Stimulated activated naive CD4-positive, alpha-beta T cell treated with Interleukin-2 at 50 U/mL for 16 hours (primary cell): ENCODE measurements at places on chromosomes 13 and 19.
A peak's percentile ranks its signal among the peaks of the same experiment; 100 is the strongest.

- peak; percentile 17 for DNase-seq
Observed at GRCh38 chr19:41563854-41564514, 12.0 kb upstream of the CEACAM21 start.

GRCh38 chr13:34159946-34160345 is 342.0 kb downstream of the RFC3 start:
- DNase-seq, result no peak

DNA sequence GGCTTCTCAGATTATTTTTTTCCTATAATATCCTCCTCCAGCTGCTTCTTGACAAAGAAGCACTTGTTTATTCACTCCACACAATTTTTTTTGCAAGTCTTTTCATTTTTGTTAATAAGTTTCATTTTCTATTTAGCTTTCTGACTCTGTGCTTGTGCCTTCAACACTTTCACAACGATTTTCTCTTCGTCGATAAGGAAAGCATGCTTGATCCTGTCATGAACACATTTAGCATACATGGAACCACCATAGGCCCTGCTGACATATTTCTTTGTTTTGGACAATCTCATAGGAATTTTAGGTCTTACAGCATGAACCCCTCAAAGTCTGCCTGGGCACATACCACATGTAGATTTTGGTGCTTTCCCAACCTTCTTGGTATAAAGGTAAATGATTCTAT is 346.0 kb downstream of the KCNRG start:
- DNase-seq, result no peak

DNA sequence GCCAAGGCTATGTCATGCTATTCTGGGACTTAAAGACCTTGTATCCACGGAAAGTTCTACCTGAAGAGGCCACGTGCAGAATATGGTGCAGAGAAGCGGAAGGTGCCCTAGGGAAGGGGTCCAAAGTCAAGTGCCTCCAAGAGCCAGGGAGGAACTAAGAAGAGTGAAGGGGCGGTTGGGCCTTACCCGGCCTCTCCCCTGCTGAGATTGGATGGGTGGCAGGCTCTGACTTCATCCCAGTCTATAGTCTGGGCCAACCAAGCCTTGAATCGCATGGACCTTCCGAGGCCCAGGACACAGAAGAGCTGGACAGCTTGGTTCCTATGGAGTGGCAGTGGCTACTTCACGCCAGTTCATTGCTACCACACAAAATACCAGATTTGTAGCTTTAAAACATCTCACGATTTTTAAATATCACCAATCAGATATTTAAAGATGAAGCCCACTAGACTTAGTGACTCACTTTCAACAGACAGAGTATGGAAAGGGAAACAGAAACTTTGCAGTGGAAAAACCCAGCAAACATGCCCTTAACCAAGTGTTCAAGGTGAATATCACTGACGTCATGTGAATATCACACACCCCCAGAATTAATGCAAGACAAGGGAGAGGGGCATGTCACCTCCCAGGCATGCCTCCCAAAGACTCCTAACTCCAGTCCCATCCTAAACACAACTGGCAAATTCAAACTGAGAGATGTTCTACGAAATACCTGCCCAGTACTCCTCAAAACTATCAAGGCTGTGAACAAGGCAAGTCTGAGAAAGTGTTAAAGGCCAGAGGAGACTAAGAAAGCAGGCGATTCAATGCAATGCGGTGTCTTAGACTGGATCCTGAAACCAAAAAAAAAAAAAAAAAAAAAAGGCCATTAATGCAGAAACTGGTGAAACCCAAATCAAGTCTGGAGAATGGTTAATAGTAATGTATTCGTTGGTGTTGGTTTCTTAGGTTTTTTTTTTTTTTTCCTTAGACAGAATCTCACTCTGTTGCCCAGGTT is 10.2 kb downstream of the C19orf12 start:
- DNase-seq, result no peak

GRCh38 chr19:16736709-16737108 is 17.1 kb downstream of the NWD1 start:
- DNase-seq, result no peak

GRCh38 chr19:43351998-43352746 is 1.3 kb upstream of the CD177 start:
- no peak for DNase-seq

DNA sequence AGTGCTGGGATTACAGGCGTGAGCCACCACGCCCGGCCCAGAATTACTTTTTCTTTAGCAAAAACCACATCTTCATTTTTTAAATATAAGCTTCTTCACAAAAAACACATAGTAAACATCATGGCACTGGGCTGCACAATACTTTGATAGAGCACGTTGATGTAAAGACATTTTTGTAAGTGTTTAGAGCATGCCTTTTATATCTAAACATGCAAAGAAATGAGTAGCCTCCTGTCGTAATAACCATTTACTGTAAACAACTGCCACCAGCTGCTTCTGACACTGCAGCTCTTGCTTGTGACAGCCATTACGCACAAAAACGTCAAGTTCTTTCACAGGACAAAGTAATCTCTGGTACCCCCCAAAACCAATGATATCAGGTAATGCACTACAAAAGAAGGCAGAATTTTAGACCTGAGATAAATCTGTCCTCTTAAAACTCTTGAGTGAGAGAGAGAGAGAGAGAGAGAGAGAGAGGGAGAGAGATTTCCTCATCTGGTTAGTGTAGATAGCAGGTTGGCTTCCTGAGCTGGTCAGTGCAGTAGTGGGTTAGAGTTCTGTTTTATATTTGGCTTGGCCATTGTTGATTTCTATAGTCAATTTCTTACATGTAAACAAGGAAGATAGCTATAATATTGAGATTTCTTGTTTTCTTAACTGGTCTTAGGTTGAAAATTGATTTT is 6.7 kb upstream of the ZNF548 start:
- DNase-seq, result no peak

DNA sequence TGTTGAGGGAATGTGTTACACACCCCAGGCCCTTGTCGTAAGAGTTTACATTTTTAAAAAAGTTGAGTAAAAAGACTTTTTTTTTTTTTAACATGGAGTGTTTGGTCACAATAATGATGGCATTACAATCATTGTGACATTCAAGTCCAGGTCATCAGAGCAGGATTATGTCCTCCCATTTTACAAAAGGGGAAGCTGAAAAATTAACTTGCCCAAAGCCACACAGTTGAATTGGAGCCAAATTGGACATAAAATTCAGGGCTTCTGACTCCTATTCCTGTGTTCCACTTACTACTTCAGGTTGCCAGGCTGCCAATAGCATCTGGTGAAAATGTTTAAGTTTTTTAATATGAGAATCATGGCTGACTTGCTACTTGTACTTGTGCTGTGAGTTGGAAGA is 49.3 kb downstream of the DLEU7 start:
- DNase-seq, result no peak

DNA sequence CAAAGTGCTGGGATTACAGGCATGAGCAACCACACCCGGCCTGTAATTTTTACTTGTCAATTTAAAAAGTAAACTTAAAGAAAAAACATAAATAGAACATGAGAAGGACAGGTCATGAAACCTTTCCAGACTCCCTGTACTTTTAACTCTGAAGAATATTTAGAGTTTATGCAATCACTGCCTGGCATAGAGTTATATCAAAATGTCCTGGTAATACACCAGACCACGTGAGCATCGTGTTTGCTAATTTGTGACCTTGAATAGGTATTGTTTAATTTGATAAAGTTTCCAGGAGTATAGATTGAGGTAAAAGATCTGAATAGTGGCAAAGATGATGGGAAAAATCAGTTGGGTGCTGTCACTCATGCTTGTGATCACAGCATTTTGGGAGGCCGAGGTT is 81.2 kb upstream of the RNF113B start:
- DNase-seq, result no peak

DNA sequence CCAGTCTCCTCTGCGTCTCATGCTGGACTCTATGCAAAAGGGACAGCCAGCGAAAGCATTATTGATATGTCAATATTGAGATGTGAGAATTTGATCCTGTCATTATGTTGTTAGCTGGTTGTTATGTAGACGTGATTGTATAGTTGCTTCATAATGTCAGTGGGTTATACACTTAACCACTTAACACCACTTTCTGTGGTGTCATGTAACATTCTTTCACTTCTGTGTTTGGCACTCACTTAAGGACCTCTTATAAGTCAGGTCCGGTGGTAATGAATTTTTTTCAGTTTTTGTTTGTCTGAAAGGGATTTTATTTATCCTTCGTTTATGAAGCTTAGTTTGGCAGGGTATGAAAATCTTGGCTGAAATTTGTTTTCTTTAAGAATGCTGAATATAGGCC is 7.1 kb upstream of the SIGLEC7 start:
- DNase-seq, result no peak

DNA sequence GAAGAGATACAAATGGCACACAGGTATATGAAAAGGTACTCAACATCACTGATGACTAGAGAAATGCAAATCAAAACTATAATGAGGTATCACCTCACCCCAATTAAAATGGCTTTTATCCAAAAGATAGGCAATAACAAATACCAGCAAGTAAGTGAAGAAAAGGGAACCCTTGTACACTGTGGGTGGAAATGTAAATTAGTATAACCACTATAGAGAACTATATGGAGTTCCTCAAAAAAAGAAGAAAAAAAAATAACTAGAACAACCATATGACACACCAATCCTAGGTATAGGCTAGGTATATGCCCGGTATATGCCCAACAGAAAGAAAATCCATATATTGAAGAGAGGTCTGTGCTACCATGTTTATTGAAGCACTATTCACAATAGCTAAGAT is 150.9 kb downstream of the VWA8 start:
- no peak for DNase-seq

GRCh38 chr19:30406220-30407067 is 34.3 kb downstream of the ZNF536 start:
- no peak for DNase-seq

DNA sequence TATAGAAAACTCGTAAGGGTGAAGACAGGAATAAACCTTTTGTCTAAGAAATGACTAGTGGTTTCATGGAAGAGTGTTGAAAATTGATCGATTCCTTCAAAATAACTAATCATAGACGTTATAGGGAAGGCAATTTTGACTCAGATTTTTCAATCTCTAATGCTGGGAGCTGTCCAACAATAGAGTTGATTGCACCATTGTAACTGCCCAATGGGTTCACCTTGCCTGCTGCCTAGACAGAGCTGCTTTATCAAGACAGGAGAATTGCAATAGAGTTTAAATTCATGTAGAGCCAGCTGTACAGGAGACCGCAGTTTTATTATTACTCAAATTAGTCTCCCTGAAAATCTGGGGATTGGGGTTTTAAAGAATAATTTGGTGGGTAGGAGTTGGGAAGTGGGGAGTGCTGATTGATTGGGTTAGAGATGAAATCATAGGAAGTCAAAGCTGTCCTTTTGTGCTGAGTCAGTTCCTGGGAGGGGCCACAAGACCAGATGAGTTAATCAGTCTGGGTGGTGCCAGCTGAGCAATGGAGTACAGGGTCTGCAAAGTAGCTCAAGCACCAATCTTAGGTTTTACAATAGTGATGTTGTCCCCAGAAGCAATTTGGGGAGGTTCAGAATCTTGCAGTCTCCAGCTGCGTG is 16.8 kb upstream of the ADGRE2 start:
- no peak for DNase-seq

DNA sequence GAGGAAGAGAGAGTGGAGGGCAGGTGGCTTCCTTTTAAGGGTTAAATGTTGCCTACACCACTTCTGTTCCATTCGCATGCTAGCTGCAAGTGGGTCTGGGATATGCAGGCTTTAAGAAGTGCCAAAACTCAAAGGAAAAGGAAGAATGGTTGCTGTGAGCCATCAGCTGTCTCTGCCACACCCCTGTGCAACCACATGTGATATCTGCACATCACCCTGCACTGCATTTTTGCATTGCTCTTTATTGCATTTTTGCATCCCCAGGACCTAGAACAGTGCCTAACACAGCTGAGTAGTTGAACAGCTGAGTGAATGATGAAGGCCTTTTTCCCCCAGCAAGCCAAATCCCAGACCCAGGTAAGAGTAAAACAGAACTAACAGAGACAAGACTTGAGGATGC is 136.1 kb downstream of the ZIC5 start:
- DNase-seq, result no peak

DNA sequence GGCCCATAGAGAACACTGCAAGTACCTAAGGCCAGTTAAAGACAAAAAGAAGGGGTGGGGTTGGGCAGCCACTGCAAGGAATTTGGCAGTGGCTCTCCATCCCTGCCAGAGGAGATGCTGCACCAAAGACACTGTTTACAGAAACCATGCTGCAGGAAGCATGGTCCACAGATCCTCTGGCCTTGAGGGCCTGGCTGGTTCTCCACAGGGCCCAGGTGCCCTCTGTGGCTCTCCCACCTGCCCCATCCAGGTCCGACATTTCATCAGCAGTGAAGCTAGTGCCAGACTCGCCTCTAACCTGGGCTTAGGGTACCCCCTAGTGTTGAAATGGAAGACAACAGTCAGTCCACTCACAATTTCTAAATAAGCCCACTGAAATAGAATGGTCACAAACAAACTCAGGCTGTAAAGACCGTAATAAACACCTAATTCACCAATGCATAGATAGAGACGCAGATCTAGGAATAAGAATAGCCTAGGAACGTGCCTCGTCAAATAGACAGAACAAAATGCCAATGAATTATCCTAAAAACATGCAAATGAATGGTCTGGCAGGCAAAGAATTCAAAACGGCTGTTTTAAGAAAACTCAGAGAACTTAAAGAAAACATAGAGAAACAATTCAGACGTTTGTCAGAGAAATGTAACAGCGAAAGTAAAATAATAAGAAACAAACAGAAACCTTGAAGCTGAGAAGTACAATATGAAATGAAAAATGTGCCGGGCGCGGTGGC is 23.3 kb downstream of the LYPD4 start:
- peak; percentile 6 for DNase-seq

- DNase-seq, result peak; percentile 14
Observed at GRCh38 chr13:99605420-99606323, 104.4 kb downstream of the TM9SF2 start.

DNA sequence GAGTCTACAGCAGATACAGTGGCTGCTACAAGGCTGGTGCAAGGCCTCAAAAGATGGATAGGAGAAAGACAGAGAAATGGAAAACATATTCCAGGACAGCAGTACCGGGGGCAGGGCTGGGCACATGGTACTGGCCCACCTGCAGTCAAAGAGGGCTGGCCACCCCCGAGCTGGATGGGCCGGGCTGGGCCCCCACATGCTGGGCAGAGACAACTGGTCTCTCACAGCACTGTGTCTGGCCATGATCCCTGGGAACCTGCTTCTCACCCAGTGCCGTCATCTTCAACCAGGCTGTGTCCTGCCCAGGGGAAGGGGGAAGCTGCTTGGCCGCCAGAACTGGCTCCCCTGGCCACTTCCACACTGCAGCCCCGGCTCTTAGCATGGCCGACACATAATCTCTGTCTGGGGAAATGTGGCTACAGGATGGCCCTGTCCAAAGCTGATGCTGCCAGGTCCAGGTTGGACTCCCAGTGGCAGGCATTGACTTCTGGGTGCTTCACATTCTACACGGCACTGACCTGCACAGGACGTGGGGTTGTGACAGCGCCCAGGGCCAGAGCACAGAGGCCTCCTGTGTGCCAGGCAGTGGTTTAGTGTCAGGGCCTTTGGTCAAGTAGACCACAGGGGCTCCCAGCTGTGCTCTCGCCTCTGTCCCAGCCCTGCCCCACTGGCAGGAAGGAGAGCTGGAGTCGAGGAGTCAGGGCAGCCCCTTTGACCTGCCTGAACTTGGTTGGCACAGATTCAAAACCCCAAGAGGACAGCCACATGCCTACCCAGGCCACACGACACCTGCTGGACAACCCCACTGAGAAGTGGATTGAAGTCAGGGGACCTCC is 21.7 kb downstream of the PEPD start:
- DNase-seq, result no peak
